ENCODE measurements at places on chromosomes 7 and 10.

GRCh38 chr10:50607356-50607925 lies 16.3 kb downstream of the SGMS1 start:
- DNase-seq: no peak

- no peak for DNase-seq
These were observed 121.9 kb downstream of the INPP5A start for GRCh38 chr10:132659206-132660091.

- DNase-seq: no peak
These were observed 85.4 kb upstream of the PDGFA start for GRCh38 chr7:604884-605531.

- DNase-seq: no peak
These were observed 25.0 kb downstream of the FOXP2 start for GRCh38 chr7:114439581-114439980.

DNA sequence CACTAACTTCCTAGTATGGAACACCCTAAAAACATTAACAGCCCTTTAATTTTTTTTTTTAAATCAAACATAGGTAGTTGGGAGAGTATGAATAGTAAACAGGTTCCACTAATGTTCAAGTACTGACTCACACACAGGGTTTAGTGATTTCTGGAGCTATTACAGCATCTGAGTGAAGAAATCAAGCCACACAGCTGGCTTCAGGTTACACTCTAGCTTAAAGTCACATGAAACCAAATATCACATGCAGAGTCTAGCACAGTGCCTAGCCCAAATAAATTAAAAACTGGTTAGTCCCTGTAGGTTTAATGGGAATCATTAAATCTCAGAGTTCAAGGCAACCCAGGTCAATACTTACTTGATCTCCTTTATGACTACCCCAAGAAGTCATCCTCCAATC lies 11.6 kb downstream of the PANK1 start:
- no peak for DNase-seq

DNA sequence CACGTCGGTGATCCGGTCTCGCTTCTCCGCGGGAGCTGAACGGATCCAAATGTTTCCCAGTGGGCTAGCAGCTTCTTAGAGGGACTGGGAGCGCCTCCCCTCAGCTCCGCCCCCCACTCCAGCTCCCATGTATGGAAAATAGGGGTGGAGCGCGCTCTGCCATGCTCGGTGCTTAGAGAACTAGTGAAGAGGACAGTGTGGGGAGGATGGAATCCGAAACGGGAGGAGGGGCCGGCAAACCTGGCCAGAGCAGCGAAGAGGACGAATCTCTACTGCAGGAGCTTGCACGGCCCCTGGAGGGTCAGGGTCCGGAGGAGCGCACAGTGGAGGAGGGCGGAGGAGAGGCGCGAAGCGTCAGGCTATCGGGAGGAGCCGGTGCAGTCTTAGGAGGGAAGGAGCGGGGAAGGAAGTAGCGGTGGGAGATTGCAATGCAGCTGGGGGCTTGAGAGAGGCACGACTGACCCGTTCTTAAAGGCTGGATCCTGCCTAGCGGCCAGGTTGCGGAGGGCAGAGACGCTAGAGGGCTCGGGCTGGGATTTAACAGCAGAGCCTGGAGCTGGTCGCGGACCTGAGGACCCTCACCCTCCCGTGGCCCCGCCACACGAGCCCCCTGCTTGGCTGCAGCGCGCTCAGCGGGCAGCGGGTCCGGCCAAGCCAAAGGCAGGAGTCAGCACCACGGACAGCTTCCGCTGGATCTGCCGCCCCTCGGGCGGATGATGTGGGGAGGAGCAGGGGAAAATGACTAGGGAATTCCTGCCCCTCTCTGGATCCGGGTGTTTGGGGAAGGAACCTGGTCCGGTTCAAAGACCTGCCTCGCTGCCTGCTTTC lies at the start of gene PRLHR:
Gene PRLHR, minus strand, starts transcription at position 51 of the 828 bp plus-strand sequence. CDS start 404 bp downstream, outside the sequence.
- DNase-seq: no peak

DNA sequence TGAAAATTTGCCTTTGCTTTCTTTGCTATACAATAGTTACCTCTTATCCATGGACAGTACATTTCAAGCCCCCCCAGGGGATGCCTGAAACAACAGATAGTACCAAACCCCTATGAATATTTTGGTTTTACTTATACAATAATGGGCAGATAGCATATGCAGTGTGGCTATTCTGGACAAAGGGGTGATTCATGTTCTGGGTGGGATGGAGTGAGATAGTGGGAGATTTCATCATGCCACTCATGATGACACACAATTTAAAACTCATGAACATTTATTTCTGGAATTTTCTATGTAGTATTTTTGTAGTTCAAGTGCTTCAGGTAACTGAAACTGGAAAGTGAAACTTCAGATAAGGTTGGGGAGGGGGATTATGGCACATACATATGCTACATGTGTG lies 12.0 kb downstream of the STARD3NL start:
- no peak for DNase-seq

DNA sequence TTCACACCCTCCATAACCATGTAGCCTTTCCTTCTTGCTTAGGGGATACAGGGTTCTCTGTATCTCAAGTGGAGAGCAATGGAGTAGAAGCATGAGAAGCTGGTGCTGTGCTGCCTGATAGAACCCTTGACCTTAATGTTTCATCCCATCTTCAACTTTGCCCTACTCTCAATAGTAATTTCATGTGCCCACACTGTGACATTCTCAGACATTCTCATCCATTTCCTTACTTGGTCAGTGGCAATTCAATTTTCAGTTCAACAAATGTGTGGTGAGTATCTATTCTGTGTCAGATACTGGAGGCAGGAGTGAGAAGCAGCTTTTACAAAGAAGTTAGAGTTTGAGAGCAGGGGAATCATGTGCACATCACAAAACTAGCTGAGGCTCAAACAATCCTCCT lies 16.1 kb downstream of the STRIP2 start:
- DNase-seq: no peak

DNA sequence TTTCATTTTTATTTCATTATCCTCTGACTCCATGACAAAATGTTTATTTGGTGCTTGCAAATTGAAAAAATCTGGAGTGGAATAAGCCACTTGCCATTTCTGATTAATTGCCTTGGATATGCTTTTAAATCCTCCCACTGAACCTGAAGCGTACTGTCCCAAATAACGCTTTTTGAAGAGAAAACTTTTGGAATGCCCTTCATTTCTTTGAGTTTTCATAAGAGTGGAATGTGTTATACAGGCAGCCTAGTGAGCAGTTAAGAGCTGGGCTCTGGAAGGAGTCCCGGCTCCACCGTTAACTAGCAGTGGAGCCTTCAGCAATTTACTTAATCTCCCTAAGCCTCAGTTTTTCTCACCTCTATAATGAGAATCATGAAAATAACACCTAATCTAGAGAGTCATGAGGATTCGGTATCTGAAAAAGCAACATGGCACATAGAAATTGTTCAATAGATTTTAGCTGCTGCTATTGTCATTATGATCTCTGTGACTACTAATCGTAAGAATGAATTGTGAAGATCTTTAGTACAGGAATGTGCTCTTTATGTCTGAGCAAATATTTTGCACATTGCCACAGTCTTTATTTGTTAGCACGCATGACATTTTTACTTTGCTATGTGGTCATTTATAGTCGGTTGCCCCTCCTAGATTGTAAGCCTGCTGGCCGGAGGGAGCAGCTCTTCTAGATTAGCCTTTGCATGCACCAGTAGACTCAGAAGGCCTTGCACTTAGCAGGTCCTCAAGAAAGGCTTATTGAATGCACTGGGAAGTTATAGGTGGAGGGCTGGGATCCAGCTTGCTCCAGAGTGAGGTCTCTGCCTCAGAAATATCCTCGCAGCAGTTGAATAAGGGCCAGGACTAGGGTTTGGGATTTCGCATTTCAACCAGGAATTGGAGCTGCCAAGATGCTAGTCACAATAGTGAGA lies 59.4 kb downstream of the PLCE1 start:
- DNase-seq: no peak

DNA sequence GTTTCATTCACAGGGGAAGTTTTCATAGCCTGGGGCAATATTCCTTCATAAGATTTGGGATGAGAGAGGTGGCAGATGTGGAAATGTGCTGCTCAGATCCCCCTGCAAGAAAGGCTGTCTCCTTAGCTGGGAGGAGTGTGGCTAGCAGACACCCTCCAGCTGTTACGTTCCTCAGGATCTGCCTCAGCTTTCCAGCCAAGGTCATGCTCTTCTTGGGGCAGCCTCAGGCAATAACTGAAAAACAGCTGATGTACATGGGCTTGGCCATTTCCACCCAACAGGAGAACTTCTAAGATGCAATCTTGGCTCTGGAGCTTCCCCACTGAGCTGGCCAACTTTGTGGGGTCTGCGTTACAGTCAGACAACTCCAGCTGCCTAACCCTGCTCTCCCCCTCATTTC lies 51.3 kb upstream of the SEPTIN7 start:
- no peak for DNase-seq

- no peak for DNase-seq
These were observed 11.8 kb upstream of the TNRC18 start for GRCh38 chr7:5435291-5436002.

GRCh38 chr10:33125522-33126517 lies 167.8 kb upstream of the ITGB1 start:
- DNase-seq: no peak

- no peak for DNase-seq
These were observed 51.0 kb downstream of the PTTG1IP2 start for GRCh38 chr7:90520484-90520883.

DNA sequence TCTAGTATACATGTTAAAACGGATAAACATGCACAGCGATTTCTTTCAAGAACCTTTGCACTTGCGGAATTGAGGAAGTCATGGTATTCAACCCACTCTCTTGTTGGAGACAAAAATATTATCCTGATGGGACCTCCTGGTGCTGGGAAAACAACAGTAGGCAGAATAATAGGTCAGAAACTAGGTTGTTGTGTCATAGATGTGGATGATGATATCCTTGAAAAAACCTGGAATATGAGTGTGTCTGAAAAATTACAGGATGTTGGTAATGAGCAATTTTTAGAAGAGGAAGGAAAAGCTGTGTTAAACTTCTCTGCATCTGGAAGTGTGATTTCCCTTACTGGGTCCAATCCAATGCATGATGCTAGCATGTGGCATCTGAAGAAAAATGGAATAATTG lies 6.9 kb downstream of the THNSL1 start:
- DNase-seq: no peak

DNA sequence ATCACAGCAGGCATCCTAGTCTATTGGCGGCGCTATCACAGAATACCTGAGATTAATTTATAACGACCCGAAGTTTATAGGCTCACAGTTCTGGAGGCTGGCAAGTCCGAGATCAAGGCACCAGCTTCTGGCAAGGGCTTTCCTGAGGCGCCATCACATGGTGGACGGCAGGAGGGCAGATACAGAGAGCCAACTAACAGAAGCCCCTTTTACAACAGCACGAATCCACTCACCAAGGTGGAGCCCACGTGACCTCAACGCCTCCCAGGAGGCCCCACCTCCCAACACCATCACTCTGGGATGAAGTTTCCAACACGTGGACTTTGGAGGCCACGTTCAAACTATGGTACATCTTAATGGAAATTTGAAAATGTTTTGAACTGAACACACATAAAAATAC lies 255.3 kb downstream of the ELFN1 start:
- no peak for DNase-seq

DNA sequence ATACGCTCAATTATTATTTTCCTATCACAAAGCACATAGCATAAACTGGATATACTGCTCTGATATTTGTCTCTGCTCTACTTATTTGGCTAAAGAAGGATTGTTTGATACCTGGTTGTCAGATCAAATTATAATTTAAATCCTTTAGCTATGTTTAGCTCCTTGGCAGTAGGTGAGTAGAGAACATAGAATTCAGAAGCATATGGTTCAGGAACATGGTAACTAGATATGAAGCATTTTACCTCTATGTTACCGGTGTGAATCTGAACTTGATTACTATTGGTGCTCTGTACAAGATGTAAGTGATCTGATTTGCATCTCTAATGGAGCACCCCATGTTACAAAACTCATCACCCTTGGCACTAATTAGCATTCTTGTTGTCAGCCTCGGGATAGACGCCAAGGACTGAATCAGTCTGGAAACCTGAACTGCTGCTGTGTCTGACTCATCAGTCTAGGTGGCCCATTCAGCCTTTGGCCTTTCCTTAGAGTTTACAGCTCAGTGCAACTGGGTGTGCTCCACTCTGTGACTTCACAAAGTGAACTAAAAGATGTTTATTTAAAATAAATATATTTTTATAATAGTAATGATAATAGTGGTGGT lies 12.3 kb upstream of the MYPN start:
- peak; percentile 11 for DNase-seq

DNA sequence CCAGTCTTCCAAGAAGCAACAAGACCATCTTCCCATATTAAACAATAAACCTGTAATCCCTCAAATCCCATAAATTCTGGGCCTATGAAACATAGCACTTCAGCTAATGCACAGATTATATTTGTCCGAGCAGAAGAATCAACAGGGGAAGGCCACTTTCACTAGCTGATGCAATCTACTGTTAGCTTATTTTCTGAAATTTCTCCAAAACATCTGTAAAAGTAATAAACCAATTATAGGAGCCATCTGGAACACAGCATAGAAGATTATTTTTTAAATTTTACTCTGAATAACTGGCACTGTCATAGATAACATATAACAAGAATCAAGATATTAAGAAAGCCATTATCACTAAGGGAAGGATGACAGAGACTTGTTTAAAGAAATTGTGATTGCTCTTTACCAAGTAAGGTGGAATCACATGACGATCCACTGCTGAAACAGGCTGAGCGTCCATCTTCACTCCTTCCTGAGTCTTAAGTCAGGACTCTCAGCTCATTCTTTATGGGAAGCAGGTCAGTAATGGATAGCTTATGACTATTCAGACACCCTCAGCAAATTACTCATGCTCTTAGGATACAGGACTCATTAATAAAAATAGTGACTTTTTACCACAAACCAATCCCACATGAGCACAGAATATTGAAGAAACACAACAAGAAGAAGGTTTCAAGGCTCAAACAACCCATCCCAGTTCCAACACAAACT lies 719.5 kb downstream of the XPNPEP1 start:
- DNase-seq: no peak

DNA sequence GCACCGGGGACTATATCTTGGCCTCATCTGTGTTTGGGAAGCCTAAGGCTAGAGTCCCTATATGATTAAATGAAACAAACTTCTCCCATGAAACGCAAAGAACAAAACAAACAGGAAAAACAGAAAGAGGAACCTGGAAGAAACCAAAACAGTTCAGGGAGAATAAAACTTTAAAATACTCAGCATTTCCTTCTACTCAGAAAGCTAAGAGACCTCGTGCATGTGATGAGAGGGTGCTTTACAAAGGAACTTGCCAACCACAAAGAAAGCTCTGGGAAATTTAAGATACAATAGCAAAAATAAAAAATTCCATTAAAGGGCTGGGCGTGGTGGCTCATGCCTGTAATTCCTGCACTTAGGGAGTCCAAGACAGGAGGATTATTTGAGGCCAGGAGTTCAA lies 6.9 kb downstream of the PILRA start:
- DNase-seq: no peak

GRCh38 chr10:77031531-77032187 lies 605.9 kb downstream of the KCNMA1 start:
- DNase-seq: no peak

DNA sequence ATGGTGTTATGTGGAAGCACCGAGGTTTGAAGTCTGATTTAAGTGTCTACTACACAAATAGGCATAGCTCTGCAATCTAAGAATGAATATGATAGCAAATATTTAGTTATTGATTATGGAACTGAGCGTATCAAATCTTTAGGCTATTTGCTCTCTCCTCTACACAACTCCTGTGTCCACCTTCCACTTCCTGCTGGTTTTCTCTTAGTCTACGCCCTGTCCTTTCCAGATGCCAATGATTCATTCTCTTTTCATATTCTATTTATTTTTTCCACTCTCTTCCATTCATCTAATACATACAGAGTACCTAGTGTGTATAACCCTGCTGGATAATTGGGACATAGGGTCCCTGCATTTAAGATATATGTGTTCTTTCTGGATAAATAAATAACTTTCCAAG lies 83.7 kb downstream of the DGKB start:
- no peak for DNase-seq

GRCh38 chr10:133285217-133285616 lies 8.5 kb upstream of the ADAM8 start:
- no peak for DNase-seq
